ENCODE measurements at places on chromosomes 13 and 19.

GRCh38 chr13:61135583-61135982 lies 280.1 kb downstream of the PCDH20 start:
- no peak for DNase-seq

DNA sequence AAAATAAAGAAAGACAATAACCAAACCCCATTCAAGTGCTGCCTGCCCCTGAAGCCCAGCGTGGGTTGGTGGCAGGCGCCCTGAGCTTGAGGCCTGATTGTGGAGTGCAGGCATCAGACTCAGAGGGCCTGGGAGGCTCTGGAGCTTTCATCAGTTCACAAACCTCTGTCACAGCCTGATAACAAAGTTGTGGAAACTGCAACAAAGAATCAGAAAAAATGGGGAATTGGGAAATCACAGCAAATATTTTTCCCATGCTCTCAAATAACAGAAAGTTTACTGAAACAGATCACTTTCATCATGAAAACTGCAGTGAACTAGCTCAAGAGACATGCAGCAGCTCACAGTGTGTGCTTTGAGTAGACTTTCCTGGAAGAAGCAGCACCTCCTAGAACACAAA lies 793.6 kb downstream of the UQCRFS1 start:
- no peak for DNase-seq

DNA sequence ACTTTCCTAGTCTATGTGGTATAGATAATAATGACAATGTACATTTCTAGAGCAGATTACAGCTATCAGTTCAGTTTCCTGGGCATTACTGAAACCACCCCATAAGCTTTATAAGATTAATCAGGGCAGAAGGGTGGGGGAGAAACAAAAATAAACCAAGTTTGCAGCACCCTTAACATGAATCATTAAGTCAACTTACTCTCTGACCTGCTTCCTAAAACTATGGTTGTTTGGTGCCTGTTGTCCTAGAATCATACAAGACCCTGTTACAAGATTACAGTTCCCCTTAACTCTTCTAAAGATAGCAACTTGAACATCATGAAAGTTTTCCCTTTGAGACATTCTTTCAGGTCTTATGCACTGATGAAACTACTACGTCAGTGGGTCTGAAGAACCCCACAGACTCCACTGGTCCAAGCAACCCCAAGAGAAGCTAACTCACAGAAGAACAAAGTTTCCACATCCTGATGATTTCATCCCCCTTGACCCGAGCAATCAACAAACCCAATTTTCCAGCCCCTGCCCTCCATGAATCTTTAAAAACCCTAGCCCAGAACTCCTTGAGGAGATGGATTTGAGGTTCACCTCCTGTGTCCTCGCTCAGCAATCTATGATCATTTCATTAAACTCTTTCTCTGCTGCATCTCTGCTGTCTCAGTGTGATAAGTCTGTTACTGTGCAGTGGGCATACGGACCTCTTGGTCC lies 336.5 kb downstream of the FOXO1 start:
- DNase-seq, result no peak

GRCh38 chr19:4814625-4815425 lies 16.7 kb downstream of the TICAM1 start:
- DNase-seq, result no peak

- no peak for DNase-seq
Measured at GRCh38 chr13:23617551-23618024, 47.4 kb downstream of the TNFRSF19 start.

GRCh38 chr19:35088131-35088913 lies 27.3 kb upstream of the FXYD3 start:
- DNase-seq, result no peak

GRCh38 chr19:40279120-40279551 lies 6.0 kb downstream of the AKT2 start:
- no peak for DNase-seq

GRCh38 chr13:95870421-95870820 lies 182.8 kb downstream of the UGGT2 start:
- DNase-seq, result no peak

DNA sequence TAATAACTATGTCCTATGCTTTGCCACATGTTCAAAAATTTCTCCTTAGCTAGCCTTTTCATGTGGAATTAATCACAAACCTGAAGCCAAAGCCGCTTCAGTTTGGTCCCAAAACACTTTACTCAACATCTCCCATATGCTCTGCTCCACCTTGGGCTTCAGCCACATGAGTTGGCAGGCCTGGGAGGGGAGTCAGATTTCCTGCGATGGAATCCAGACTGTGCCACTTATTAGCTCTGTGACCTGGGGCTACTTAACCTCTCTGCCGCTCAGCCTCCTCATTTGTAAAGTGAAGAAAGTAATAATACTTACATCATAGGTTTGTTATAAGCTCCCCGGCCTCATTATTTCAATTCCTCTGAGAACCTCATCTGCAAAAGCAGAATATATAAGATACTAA lies 272.0 kb downstream of the LMO7 start:
- no peak for DNase-seq

DNA sequence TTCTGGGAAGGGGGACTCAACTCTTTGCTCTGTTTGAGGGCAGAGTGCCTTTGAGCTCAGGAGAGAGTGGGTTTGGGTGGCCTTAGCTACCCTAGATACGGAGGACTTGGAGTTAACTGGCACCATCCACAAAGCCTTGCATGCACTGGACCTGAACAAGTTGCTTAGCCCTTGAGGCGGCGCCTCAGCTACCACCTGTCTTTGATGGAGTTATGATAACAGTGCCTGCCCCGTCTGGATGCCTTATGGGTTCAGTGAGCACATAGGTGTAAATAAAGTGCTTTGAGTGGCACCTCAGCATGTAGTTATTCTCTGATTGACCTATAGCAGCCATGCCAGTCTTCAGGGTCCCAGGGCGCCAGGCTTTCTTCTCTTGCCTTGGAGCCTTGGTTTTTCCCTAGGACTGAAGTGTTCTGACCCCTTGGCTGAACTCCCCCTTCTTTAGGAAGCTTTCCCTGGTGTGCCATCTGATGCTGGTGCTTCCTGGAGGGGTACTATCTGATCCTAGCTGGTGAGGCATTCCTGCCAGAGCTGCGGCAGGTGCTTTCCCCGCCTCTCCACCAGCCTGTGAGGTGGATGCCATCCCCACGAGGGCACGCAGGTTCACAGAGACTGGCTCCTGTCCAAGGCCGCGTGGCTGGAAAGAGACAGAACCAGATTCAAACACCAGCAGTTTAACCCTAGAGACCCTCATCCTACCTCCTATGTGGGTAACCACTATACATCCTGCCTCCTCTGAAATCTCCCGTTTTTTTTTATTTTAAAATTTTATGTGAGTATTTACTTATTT lies 5.8 kb downstream of the BCKDHA start:
- DNase-seq, result no peak

DNA sequence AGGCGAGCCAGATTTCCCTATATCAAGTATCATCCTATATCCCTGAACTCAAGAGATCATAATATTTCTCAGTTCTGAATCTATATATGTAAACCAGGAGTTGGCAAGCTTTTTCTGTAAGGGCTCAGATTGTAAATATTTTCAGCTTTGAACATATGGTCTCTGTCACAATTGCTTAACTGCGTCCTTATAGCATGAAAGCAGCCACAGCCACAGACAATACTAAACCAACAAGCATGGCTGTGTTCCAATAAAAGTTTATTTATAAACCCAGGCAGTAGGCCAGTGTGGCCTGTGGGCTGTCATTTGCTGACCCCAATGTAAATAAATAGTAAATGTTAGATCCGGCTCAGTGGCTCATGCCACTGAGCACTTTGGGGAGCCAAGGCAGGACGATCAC lies 12.2 kb upstream of the MYH14 start:
- DNase-seq, result no peak

DNA sequence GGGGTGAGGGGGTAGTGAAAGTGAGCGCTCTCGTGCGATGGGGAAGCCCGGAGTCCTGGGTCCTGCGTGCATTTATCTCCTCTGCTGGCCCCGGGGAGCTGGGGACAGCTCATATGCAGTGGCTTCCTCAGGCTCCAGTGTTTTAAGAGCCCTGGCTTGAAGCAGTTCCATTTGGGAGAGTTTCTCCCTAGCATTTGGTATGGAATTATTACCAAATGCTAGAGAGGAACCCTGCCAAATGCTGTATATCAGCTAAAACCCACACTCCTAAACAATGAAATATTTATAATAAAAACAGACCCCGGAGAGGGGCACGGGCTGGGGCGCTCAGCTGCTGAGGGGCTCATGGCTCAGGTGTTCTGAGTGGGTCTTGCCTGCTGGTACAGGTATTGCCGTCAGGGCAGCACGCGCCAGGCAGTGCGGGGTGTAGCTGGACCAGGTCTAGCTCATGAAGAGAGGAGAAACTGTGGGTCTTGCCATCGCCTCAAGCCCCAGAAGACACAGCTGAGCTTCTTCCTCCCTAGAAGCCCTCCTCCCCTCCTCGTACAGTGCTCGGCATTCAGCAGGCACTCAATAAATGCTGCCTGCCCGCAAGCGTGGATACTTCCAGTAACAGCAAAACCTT lies 163.6 kb upstream of the ZNF536 start:
- DNase-seq, result peak; percentile 14

DNA sequence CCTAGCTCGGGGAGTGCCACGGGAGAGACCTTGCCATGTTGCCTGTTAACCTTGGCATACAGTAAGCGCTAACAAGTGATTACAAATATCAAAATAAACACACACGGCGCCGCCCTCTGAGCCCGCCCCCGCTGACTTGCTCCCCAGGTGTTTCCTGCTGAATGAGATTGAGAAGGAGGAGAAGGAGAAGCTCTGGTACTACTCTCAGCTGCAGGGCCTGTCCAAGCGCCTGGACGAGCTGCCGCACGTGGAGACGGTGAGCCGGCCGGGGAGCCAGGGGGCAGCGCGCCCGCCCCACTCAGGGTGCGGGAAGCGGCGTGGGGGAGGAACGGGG lies 5.0 kb downstream of the APC2 start:
- no peak for DNase-seq

DNA sequence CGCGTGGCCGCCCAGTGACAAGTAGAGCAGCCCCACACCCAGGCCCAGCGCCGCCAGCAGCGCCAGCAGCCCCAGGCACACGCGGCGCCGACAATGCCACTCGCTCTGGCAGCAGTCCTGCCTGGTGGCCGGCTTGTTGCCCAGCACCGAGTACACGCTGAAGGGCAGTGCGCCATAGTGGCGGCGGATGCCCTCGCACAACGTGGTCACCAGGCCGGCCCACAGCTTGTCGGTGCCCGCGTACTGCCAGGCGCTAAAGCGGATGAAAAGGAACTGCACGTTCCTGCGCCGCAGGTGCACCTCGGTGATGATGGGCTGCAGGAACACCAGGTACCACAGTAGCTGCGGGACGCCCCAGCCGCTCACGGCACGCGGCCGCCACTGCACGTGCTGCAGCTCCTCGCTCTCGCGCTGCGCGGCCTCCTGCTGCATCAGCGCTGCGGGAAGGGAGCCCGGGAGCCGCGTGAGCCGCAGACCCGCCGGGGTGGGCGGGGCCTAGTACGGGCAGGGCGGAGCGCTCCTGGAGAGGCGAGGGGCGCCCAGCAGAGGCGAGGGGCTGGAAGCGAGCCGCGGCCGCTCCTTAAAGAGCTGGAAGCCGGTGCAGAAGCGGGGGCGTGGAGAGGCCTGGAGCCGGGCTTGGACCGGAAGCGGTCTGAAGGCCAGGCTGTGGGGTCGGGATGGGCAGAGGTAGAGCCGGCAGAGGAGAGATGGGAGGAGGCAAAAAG lies 7.3 kb downstream of the NKPD1 start:
- peak; percentile 72 for DNase-seq

GRCh38 chr19:5058521-5059212 lies 89.8 kb downstream of the KDM4B start:
- no peak for DNase-seq

GRCh38 chr19:24057144-24057543 lies 29.8 kb upstream of the ZNF254 start:
- no peak for DNase-seq

- no peak for DNase-seq
Measured at GRCh38 chr19:34305221-34306083, 51.1 kb downstream of the GARRE1 start.

GRCh38 chr13:93260591-93260990 lies 34.0 kb downstream of the GPC6 start:
- no peak for DNase-seq

DNA sequence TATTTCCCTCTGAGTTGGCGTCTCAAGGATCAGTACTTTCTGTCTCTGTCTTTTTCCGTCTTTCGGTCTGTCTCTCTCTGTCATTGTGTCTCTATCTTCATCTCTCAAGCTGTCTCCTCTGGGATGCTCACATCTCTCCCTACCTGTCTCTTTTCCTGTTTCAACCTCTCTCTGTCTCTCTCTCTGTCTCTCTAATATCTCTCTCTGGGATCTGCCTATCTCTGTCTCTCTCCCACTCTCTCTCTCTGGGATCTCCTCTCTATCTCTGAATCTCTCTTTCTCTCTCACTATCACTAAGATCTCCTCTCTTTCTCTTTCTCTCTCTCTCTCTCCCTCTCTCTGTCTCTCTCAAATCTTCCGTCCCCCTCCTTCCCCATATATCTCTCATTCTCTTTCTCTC lies 4.0 kb downstream of the ATP1A3 start:
- no peak for DNase-seq

GRCh38 chr19:10293637-10294367 lies 4.0 kb downstream of the ICAM5 start:
- peak; percentile 32 for DNase-seq

GRCh38 chr13:27691207-27691606 lies 69.5 kb downstream of the POLR1D start:
- DNase-seq, result no peak

DNA sequence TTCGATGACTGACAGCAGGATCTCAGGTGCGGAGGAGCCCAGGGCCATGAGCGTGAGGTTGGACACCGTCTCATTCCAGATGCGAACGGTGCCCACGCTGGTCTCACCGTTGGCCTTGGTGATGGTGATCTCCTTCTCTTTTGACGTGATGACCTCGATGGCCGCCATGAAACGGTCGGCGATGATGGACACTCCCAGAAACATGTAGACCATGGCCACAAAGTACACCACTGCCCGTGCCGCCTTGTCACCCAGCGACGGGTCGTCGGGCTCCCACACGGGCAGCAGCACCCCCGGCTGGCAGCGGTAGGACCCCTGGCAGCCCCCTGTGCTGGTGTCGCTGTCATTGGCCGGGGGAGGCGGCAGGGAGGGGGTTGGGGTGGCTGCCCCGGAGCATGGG lies 5.7 kb downstream of the SLC8A2 start:
- no peak for DNase-seq

DNA sequence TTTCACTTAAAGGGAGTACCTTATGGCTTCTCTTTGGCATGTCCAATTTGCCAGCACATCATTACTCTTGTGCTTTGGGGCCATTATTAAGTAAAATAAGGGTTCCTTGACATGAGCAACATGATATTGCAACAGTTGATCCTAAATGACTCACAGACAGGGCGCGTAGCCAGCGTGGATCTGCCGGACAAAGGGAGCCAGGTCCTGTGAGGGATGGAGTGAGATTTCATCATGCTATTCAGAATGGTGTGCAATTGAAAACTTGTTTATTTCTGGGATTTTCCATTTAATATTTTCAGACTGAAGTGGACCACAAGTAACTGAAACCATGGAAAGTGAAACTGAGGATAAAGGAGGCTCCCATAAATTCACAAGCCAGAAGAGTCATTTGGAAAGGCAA lies 48.6 kb upstream of the WASF3 start:
- no peak for DNase-seq

- no peak for DNase-seq
Measured at GRCh38 chr19:49357186-49357585, 5.0 kb downstream of the TEAD2 start.

- no peak for DNase-seq
Measured at GRCh38 chr19:19043481-19043880, 10.1 kb downstream of the ARMC6 start.
